Right atrium auricular region (tissue), 2 donors: ENCODE measurements at places on chromosomes 7 and 10. TPM values are rescaled to one million over a fixed set of nuclear protein-coding genes. Genes with fewer than 3 reads are reported as not detected.

DNA sequence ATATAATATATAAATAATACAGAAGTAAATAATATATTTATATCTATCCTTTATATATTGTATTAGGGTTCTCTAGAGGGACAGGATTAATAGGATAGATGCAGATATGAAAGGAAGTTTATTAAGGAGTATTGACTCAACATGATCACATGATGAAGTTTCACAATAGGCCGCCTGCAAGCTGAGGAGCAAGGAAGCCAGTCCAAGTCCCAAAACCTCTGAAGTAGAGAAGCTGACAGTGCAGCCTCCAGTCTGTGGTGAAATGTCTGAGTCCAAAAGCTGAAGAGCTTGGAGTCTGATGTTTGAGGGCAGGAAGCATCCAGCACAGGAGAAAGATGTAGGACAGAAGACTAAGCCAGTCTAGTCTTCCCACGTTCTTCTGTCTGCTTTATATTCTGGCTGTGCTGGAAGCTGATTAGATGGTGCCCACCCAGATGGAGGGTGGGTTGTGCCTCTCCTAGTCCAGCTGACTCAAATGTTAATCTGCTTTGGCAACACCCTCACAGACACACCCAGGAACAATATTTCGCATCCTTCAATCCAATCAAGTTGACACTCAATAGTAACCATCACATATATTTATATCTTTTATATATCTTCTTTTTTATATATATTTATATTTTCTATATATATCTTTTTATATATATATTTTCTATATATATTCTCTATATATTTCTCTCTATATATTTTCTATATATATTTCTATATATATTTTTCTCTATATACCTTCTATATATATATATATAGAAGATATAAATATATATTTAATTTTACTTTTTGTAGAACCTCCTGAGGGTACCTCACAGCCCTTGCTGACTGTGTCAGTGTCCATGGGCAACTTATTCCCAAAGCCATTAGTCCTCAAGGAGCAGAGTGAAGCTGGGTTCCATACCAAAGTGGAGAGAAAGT is 24.6 kb upstream of the AKR1B10 start:
- peak; percentile 87 for DNase-seq

GRCh38 chr10:121157998-121158397 is 306.8 kb downstream of the WDR11 start:
- no peak for DNase-seq

DNA sequence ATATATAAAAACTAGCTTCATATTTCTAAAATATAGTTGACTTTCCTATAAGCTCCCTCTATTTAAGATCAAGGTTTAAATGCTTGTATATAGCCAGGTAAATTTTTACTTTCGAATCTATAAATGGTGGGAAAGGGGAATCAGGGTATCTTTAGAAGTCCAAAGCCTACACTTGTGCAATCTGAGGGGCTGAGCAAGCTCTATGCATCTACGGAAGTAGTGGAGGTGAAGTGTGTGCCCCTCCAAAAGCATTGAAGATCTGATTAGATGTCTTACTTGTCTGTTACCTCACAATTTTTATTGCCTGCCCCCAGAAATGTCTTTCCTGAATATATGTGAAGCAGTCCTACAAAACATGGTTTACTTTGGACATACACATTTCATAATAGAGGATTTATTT is 1.6 kb downstream of the AKAP9 start:
- no peak for DNase-seq

- no peak for DNase-seq
These were observed 58.4 kb downstream of the NXPH1 start for GRCh38 chr7:8491544-8492489.

NRCAM gene
- total RNA-seq, result 0.93 TPM

DNA sequence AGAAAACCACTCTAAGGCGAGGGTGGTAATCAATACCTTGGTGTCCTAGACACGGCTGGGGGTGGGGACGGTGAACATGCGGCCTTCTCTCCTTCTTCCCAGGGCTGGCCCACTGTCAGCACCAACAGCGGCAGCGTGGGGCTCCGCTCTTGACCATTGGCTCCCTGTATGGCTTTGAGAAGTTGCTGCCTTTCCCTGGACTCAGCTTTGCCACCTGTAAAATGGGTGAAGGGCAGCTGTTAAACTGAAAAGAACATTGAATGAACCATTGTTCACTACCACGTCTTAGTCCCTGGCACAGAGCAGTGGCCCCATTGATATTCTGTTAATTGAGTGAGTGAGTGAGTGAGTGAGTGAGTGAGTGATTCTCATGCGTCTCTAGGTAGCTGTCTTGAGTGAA is 95.3 kb downstream of the ZMIZ1 start:
- DNase-seq, result no peak

SUMF2 gene
- total RNA-seq, result 31.7 TPM

DNA sequence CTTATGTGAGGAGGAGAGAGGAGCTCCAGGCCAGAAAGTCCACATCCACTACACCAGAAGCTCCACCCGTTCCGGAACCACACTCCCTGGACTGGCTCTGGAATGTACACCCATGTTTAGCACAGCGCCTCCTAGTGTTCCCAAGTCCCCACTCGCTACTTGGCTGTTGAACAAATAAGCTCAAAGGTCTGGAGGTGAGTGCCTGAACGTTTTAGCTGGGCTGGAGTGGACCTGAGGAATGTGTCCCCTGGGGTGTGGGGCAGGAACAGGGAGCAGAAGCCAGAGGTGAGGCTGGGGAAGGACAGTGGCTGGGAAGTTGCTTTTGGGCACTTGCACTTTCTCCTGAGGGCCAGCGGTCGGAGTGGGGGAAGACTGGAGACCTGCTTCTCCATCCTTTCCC is 164.1 kb upstream of the CDCA7L start:
- DNase-seq, result no peak

DNA sequence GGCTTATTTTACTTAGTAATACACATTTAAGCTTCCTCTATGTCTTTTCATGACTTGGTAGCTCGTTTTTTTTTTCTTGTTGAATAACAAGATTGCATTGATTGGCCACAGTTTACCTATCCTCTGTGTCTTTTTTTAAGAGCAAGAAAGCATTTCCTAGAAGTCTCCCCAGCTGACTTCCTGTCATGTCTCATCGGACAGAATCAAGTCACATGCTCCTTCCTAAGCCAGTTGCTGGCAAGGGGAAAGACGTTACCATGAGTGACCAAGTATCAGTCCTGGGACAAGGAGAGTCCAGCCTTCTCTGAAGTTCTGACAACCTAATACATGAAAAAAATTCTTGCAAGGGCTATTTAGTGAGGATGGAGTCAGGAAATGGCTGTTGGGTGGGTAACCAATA is 24.9 kb upstream of the SFRP5 start:
- no peak for DNase-seq

DNA sequence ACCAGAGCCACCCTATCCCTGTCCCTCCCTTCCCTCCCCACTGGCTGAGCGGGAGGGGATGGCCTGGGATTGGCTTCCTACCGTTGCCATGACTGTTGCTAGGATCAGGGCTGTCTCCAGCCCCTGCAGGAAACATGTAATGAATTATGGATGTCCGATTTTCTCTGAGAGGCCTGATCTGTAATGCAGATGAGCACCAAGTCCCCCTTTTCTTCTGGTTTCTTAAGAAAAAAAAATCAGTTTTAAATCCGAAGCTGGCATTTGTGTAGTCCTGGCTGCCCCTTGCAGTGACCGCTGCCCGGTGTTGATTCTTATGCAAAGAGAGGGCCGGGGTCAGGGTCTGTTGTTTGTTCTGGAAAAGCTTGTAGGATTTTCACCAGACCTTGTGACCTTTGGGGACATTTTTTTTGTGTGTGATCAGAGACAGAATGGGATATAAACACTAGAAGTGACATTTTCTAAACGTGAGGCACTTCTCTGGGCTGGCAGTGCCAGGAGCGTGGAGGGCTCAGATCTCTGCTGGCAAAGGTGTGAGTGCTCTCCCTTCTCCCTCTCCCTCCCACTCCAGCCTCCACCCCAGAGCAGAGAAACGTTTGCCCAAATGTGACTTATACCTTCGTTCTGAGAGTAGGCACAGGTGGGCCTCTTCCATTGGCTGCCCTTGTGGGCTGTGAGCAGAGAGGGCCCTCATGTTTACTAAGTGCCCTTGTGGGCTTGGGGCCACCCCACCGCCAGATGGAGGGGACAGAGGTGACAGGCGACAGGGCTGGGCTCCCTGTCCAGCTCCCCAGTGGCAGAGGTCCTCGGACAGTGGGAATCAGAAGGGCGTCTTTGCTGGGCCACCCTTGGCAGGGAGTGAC is 127.5 kb downstream of the DNAJB6 start:
- no peak for DNase-seq

GRCh38 chr10:96704563-96704962 is 15.8 kb downstream of the PIK3AP1 start:
- no peak for DNase-seq

DNA sequence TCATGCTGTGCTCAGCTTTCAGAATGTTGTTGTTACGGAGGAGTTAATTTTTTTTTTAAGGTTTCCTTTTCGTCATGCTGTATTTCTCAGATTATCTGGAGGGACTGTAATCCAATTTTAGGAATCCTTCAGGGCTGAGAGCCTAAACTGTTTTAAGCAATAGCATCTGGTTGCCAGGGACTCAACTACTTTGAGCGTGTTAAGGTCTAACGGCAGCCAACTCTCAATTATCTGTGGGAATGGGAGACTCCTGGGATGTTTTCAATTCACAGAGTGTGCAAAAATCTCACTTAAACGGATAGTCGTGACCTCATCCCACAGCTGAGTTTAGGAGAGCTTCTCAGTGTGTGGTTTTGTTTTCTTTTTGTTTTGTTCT is 291.7 kb downstream of the AUTS2 start:
- no peak for DNase-seq

DNA sequence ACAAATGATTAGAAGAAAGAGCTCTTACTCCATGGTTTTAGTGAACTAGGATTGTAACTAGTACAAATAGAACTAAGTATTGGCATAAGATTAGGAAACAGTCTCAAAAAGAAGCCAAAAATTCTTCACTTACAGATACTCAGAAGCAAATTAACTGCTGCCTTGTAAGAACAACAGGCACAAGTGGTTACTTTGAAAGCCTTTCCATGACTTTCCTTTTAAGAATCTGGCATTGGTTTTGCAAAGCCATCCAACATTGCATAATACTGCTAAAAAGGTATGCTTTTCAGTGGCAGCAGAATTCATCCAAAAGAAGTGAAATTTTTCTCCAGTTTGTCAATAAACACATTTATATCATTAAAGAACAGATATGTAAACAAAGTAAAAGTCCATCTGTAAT is 126.8 kb upstream of the ODAD2 start:
- DNase-seq, result no peak

PTPRN2 gene
- total RNA-seq, result 2.7 TPM

MKX gene
- 0.63 TPM for total RNA-seq

DNA sequence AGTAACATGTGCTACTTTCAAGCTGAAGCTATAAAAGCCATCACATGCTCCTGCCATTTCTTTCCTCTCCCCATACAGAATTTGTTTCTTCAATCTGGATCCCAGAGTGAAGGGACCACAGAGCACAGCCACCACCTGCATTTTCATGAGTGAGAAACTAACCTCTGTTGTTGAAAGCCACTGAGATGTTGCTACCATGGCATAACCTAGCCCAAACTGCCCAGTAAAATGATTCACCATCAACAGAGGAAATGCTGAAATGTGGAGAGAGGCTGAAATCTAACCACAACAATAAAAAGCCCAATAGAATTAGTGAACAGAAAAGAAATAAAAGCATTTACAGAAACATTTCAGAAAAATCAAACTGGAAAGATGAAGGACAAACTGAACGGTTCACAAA is 125.2 kb downstream of the AMPH start:
- no peak for DNase-seq

GRCh38 chr7:77830649-77831355 is 32.2 kb downstream of the PHTF2 start:
- no peak for DNase-seq

DNA sequence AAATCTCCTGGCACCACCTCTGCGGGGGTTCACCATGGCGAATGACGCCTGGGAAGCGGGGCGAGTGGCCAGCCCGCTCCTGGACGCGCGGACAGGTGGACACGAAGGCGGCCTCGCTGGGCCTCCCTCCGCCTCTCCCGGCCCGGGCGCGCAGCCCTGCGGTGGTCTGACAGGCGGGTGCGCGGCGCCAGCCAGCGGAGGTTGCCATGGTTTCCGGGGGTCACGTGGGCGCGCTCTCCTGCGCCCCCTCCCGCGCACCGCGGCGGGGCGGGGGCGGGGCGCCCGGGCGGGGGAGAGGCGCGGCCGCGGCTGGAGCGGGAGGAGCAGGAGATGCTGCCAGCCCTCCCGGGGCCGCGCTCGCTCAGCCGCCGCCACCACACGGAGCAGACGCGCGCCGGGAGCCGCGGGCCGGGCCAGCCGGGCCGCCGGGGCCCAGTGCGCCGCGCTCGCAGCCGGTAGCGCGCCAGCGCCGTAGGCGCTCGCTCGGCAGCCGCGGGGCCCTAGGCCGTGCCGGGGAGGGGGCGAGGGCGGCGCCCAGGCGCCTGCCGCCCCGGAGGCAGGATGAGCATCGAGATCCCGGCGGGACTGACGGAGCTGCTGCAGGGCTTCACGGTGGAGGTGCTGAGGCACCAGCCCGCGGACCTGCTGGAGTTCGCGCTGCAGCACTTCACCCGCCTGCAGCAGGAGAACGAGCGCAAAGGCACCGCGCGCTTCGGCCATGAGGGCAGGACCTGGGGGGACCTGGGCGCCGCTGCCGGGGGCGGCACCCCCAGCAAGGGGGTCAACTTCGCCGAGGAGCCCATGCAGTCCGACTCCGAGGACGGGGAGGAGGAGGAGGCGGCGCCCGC is at the start of gene PRKAR2B:
Gene PRKAR2B (plus strand): TSS at position 359 of the 848 bp plus-strand sequence. CDS start 203 bp downstream, at position 562.
- peak; percentile 69 for DNase-seq

GRCh38 chr10:117663750-117664149 is 121.2 kb downstream of the EMX2 start:
- no peak for DNase-seq

DNA sequence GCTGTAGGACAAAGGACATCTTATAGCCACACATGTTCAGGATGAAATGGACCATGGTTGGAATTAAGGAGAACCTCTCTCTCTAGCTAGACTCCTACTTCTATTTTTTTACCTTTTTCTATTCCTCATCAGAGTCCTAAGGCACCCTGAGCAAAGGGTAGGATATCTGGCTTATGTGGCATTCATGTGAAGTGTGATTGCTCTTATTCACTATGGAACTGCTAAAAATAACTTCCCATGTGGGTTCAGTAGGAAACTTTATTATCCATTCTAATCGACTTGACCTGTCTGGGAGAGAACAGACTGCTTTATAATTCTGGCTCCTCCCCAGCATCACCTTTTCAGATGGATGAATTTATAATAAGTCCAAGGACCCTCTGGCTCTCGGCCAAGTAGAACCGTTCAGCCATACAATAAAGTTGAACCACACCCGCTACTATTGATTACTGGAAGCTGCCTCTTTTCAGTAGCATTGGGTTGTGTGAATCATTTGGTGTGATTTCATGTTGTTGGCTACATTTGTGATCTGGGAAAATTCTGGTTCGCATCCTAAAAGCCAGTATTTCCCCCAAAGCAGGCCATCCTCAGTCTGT is 117.5 kb downstream of the NRF1 start:
- no peak for DNase-seq

CDK14 gene
- 37.9 TPM for total RNA-seq

- no peak for DNase-seq
These were observed 11.1 kb downstream of the WAC start for GRCh38 chr10:28544058-28544457.

DYNC1I1 gene
- total RNA-seq, result 14.1 TPM

MALSU1 gene
- total RNA-seq, result 82.5 TPM
